ENCODE measurements at places on chromosomes 1 and 21.

GRCh38 chr1:117433943-117434342 lies 66.7 kb downstream of the MAN1A2 start:
- no peak for ATAC-seq

DNA sequence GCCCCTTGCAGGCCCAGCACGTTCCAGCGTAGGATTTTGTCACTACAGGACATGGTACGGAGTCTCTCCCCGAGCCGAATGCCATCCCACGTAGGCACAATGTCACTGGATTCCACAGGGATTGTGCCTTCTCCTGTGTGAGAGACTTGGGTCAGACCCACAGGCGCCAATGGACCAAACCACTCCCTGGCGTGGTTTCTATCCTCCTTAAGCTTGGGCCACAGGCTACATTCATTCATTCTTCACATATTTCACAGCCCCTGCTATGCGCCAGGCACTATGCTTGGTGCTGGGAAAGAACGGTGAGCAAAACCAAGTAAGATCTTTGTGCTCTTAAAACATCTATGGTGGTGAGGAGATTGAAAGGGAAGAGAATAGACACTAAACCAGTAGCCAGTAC lies 18.7 kb downstream of the CHRNB2 start:
- ATAC-seq = no peak

- ATAC-seq = no peak
These were observed 57.7 kb downstream of the VWA5B1 start for GRCh38 chr1:20348326-20348915.

DNA sequence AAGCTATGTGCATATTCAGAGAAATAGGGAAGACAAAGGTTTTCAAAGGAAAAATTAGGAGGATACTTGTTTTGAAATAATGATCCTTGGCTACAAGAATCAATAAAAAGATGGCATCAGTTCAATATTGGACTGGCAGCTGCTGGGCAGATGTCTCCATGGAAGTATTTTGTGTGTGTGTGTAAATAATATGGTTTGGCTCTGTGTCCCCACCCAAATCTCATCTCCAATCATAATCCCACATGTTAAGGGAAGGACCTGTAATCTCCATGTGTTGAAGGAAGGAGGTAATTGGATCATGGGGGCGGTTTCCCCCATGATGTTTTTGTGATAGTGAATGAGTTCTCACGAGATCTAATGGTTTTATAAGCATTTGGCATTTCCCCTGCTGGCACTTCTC lies 40.4 kb upstream of the LRRC7 start:
- ATAC-seq = no peak

DNA sequence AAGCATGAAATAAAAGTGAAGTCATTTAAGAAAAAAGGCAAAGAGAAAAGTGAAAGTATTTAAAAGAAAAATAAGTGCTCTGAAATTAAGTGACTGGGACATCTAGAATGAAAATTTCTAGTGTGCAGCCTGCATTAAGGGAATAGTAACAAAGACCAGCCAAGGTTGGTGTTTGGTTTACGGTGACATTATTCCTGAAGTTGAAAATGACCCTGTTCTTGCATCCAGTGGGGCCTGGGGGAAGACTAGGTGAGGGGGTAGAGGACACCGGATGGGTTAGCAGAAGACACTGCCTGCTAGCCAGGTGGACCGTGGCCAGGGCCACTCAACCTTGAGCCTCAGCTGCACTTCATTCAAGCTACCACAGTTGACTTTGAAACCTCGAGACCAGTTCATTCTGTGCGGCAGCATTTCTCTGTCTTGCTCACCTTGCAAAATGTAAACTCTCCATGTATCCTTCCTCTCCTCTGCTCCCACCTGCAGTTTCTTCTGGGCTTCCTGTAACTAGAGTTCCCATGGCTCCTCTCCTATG lies 14.3 kb upstream of the KCNK1 start:
- no peak for ATAC-seq

- ATAC-seq = no peak
These were observed 90.5 kb downstream of the ADARB1 start for GRCh38 chr21:45164838-45165237.

GRCh38 chr1:63877021-63877767 lies 103.4 kb downstream of the ROR1 start:
- no peak for ATAC-seq

DNA sequence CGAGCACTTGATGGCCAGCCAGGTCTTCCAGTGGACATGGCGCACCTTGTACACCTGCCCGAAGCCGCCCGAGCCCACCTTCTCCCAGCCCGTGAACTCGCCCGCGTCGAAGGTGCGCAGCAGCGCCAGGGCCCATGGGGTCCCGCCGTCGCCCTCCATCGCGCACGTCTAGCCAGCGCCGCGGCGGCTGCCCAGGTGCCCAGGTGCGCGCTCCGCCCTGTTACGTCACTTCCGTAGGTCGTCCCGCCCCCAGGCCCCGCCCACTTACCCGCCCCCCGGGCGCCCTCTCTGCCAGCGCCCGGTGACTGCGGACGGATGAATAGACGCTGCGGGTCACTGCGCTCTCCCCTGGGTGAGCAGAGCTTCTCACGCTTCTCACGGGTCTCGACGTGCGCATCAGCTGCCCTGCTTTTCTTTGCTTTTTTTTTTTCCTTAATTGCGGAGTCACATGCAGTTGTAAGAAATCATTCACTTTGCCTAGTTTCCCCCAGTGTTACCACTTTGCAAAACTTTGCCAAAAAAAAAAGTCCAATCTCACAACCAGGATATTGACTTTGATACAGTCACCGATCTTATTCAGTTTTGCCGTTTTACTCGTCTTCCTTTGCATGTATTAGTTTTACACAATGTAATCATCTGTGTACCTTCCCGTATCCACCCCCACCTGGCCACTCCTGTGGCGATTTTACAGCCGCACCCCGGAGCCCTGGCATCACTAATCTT lies at the start of gene RIPK4:
TSS of gene RIPK4 (minus strand) at position 170 of the 723 bp plus-strand sequence. CDS start at position 159, 11 bp downstream.
- no peak for ATAC-seq

DNA sequence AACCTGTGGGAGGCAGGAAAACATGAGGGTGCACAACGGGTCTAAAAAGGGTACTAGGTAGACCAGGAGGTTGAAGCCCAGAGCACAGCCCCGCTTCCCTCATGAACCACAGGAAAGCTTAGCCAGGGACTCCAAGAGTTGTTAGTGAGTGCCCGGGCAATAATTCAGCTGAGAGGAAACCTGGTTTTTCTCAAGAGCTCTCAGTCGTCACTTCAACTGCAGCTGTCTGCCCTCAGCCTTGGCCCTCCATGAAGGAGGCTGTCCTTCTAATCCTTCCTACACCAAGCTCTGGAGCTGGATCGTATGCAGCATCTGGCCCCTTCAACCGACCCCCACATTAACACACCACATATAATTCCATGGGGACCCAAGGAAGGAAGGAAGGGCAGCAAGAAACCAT lies 77.0 kb upstream of the BACE2 start:
- ATAC-seq = no peak

- no peak for ATAC-seq
These were observed 99.5 kb upstream of the ZNF644 start for GRCh38 chr1:91121366-91121765.

DNA sequence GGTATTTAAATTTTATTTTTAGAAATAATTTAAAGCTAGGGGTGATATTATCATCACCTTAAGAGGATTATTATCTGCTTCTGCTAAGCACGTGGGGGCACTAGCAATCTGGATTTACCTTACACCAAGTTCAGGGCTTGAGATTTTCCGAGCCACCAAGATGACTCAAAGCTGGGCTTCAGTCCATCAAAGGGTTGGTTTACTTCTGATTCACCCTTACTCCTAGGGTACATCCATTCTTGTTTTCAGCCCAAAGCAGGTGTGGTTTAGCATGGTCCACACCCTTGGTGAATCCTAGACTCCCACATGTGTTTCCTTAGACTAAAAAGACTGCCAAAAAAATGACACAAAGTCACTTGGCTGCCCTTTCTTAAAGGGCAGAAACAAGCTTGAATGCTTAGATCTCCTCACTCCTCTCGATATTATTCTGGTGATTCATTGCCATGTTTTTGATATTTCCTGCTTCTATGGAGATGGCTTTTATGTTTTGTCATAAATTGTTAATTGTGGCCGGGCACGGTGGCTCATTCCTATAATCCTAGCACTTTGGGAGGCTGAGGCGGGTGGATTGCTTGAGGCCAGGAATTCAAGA lies 9.8 kb upstream of the PRSS38 start:
- ATAC-seq = no peak

DNA sequence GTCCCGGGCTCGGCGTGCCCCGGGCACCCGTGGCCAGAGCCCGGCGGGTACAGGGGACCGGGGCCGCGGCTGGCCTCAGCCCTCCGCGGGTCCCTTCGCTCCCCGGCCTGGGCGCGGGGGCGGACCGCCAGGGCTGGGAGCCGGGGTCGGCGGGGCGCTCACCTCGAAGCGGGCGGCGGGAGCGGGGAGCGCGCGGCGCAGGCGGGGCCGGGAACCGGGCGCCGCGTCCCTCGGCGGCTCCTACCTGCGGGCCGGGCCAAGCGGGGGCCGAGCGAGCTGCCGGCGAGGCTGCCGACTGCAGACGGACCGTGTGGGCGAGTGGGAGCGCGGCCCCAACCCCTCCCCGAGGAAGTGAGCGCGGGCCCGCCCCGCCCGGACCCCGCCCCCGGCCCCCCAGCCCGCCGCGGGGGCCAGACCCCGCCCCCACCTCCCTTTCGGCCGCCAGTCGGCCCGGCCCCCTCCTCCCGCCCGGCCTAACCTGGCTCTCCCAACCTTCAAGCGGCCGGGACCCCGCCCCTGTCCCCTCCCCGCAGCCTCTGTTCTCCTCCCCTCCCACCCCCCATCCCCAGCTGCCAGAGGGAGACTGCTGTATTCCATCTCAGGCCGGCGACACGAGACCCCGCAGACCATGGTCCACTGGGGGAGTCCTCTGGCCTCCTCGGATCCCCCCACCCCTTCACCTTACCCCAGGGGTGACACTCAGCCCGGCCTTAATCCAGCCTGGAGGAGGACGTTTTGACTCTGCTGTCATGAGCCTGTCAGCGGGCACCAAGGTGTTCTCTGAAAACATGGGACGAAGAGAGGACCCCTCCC lies at the start of gene FHL3:
TSS of gene FHL3 (minus strand) at position 320 of the 813 bp plus-strand sequence. CDS start 6,102 bp downstream, outside the sequence.
- peak; percentile 69 for ATAC-seq

- ATAC-seq = peak; percentile 77
These were observed 24.4 kb downstream of the SNAP47 start for GRCh38 chr1:227759341-227760300.

DNA sequence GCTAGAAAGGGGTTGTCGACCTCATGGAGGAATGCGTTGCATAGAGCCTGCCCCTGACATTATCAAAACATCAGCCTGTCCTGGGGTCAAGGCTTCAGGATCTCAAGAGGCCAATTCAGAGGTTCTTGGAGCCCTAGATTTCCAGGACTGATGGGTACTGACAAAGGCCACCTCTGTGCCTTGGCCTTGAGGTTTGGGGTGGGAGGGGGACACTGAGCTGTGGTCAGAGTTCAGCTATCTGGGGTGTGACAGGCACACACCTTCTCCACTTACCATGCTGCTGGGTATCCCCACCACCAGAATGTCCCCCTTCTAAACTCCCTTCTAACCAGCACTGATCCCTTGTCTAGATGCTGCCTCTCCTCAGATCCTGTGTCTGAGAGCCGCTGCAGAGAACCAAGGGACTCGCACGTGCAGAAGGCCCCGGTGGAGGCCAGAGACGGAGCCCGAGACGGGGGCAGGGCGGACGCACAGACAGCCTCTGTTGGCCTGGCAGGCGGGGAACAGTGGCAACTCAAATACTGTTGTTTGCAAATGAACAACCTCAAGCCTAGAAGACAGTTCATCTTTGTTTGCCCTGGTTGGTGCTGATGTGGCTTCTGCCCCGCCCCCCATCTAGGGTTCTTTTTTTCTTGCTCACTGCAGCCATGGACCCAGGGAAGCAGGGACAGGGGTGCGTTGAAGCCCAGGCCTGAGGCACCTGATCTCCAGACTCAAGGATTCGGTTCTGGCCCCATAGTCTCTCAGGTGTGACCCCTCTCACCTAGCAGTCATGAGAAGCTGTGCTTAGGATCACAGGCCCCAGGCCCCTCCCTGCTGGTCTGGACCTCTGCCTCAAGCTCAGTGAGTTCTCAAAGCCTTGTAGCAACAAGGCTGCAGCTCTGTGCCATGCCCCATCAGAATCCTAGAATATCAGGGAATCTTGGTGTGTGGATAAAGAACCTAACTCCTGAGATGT lies 28.1 kb upstream of the CSF1 start:
- no peak for ATAC-seq

GRCh38 chr1:60413091-60413490 lies 339.5 kb upstream of the C1orf87 start:
- no peak for ATAC-seq

- ATAC-seq = no peak
These were observed 71.5 kb upstream of the RGS2 start for GRCh38 chr1:192737306-192737705.

DNA sequence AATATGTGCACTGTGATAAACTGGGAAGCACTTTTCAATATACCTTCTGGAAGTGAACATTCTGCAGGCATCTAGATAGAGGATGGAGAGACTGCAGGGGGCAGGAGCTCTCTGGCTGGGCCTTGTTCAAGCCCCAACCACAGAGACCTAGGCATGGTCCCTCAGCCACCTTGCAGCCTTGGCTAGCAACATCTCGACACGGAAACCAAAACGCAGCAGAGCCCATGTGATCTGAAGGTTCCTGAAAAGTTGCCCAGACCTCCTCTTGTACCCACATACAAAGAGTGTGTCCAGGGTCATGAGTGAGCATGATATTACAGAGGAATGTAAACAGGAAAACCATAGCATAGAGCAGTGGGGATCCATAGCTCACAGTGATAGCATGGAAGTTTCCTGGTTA lies 33.1 kb upstream of the SAMD11 start:
- ATAC-seq = no peak

GRCh38 chr1:234170067-234170466 lies 203.2 kb upstream of the COA6 start:
- no peak for ATAC-seq
